ENCODE measurements at places on chromosomes 2 and 18.

DNA sequence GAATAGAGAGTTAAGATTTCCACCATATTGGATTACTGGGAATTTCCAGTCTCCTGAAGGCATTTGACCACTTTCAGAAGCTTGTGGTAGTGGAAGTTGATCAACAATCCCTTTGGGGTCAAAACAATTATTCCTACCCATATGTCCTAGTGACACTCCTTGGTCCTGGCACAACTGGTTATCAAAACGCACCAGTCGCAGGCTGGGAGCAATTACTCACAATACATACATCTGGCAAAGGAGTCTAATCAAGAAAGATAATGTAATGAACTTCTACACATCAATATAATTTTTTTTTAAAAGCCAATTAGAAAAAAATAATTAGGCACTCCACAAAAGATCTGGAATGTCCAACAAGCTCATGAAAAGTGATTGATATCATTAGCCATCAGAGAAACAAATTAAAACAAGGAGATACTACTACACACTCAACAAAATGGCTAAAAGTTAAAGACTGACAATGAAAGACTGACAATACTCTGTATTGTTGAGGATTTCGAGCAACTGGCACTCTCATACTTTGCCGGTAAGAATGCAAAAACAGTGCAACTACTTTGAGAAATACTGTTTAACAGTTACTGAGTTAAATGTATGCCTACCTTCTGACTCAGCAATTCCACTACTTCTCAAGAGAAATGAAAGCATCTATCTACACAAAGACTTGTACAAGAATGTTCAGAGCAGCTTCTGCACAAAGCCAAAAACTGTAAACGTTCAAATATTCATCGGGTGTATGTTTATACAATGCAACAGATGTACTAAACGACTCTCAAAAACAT lies 2.0 kb downstream of the INO80C start:
- no peak for DNase-seq

- no peak for DNase-seq
Observed at GRCh38 chr2:14827226-14828023, 194.9 kb downstream of the LRATD1 start.

DNA sequence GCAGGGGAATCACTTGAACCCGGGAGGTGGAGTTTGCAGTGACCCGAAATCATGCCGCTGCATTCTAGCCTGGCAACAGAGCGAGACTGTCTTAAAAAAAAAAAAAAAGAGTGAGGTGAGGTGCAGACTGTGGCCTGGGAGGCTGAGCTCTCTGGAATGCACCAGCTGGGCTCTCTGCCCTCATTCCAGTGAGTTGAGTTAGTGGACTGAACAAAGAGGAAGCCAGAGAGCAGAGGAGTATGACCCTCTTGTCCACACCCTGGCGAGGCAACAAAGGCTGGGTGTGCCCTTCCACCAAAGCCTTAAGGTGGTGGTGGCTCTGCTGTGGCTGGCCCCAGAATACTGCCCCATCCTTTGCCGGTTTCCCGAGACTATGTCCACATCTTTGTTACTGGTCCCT lies 71.3 kb upstream of the ACKR3 start:
- DNase-seq = no peak

GRCh38 chr18:79367480-79367879 lies 28.2 kb upstream of the NFATC1 start:
- no peak for DNase-seq

GRCh38 chr2:121746071-121746578 lies 9.3 kb upstream of the TSN start:
- no peak for DNase-seq

DNA sequence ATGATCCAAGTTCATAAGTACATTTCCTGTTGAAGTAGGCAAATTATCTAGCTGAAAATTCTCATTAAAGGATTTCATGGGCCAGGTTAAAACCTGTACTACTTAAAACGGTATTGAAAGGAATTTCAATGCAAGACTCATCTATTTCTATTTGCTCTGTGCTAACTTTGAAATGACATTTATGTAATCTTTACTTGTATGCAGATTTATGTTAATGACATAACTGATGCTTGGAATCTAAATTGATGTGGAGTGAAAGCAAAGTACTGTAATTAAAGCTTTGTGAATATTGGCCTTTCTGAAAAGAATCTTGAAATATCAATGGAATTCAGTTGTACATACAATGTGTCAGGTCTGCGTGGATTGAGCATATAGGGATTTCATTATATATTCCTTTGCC lies 390.0 kb downstream of the CPS1 start:
- DNase-seq = no peak

DNA sequence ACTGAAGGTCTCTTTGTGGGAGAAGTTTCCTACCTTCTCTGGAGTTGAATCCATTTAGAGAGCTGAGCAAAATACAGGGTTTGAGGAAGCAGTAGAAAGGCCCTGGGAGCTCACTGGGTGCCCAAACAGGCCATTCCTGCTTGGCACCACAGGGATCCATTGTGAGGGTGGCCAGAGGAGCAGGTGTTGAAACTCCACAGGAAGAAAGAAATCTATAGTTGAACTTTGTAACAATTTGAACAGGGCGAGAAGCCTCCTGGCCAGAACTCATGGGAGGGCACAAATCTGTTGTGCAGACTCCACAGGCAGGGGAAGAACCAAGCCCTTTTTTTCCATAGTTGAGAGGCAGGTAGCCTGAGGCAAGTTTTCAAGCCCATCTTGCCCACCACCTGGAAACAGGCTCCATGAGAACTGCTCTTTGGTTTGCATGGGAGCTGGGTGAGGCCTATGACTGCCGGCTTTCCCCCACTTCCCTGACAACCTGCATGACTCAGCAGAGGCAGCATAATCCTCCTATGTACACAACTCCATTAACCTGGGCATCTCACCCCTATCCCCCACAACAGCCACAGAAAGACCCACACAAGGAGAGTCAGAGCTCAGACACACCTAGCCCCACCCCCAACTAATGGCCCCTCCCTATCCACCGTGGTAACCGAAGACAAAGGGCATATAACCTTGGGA lies 1053.0 kb downstream of the TSN start:
- DNase-seq = no peak

DNA sequence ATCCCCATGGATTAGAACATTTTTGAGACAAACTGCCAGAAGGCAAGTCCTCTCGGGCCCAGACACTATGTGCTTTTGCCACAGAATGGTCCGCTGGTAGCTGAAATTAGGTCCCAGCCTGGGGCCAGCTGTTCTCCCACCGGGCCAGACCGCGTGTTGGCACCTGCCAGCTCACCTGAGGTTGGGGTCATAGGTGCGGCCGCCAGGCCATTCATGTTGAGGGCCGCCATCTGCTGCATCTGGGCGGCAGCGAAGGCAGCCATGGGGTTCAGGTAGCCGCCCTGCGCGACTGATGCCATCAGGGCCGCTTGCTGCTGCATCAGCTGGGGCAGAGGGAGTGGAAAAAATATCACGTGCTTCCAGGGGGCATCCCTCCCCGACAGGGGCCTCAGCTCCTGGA lies 292.8 kb downstream of the CELF4 start:
- no peak for DNase-seq

DNA sequence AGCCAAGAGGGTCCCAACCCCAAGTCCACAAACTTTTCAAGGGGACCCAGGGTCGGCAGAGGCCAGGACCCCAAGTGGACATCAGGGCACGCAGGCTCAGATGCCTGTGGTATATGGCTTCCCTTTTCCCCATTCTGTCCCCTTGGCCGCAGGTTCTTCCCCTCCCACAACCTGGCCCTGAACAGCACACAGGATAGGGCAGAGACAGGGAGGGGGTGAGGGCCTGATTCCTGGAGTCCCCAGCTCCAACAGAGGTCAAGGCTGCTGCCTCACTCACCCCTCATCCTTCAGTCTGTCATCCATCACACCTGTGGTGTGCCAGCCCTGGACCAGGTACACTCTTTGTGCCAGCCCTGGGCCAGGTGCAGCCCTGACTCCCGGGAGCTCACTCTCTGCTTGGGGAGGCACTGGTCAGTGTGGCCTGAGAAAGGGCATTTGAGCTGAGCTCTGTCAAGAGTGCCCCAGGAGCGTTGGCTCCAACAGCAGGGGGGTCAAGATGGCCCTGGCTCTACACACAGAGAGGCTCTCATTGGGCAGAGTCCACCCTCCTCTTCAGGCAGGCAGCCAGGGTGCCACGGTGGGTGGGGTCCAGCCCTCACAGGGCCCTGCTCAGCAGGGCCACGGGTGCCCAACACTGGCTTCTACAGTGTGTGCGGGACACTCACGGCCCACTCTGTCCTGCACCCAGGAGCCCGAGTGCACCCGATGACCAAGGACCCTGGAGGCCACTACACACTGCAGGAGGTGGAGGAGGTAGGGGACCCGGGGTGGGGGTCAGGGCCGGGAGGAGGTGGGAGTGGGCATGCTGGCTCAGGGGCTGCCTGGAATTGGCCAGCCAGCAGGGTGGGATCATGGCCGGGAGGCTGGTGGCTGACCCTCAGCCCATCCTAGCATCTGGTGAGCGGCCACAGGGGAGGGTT lies 1.6 kb downstream of the AGXT start:
- no peak for DNase-seq

GRCh38 chr2:58042486-58042970 lies 4.1 kb upstream of the VRK2 start:
- peak; percentile 41 for DNase-seq

GRCh38 chr2:240957656-240958365 lies 40.6 kb upstream of the SNED1 start:
- no peak for DNase-seq

- DNase-seq = no peak
Observed at GRCh38 chr2:199108056-199108455, 349.7 kb downstream of the SATB2 start.

GRCh38 chr2:240139011-240139441 lies 1.4 kb downstream of the OTOS start:
- DNase-seq = no peak

DNA sequence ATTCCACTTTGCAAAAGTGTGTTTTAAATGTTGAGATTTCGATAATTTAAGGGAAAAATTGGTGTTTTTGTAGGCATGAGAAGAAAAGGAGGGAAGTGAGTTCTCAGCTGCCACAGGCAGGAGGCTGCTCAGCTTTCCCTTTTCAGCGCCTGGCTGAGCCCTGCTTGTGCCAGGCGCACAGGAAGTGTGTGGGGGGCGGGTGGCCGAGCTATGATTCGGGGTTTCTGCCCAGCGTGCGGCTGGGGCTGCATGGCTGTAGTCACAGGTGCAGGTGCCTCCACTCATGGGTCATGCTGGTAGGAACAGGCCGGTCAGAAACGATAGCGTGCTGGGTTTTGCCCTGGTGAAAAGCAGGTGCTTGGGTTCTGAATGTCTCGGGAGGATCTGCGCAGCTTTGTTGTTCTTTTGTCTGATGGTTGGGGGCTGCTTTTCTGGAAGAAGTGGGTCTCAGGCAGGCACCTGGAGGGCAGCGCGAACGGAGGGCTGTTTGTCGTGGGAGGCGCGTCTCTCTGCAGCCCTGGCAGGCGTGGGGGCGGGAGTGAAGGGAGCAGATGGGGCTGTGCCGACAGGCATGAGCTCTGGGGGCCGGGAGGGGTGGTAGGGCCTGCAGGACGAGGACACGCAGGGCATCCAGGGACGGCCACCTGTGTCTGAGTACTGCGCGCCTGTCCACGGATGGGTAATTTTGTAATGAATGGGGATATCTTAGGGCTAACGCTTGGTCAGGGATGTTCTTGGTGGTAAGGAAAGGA lies 2.1 kb downstream of the KCNG2 start:
- no peak for DNase-seq

All from CD4-positive, alpha-beta T cell treated with Interleukin-6 at 100 ng/mL for 8 hours (primary cell).